ENCODE measurements at places on chromosomes 2 and 18.

GRCh38 chr2:85545780-85546240, 6.8 kb downstream of the MAT2A start:
- DNase-seq: no peak

DNA sequence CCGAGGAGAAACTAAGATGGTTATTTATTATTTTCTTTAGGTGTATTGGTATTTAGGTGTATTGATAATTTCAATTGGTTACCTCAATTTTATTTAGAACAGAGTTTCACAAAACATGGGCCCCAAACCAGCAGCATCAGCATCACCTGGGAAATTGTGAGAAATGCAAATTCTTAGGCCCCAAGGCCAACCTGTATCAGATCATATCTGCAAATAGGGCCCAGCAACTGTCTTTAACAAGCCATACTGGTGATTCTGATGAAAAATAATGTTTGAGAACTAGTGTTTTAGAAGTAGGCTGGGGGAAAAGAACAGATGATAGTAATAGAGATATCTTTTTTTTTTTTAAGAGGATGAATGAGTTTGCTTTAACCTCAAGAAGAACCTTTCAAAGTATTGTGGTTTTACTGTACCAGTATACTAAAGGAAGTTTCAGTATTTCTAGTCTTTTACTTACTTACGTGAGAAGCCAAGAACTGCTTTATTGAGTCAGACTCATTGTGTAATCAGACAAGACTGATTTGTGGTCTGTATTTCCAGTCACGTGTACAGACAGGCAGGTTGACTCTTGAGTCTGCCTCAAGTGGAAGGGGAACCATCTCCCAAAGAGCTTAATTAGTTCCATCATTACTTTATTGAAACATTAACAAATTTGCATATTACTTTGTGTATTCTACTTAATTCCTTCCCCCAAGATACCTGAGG, 60.4 kb upstream of the GAREM1 start:
- DNase-seq: peak; percentile 65

- no peak for DNase-seq
These were observed 35.7 kb upstream of the KYNU start for GRCh38 chr2:142841788-142842187.

GRCh38 chr2:234454433-234454832, 42.4 kb downstream of the ARL4C start:
- DNase-seq: no peak

DNA sequence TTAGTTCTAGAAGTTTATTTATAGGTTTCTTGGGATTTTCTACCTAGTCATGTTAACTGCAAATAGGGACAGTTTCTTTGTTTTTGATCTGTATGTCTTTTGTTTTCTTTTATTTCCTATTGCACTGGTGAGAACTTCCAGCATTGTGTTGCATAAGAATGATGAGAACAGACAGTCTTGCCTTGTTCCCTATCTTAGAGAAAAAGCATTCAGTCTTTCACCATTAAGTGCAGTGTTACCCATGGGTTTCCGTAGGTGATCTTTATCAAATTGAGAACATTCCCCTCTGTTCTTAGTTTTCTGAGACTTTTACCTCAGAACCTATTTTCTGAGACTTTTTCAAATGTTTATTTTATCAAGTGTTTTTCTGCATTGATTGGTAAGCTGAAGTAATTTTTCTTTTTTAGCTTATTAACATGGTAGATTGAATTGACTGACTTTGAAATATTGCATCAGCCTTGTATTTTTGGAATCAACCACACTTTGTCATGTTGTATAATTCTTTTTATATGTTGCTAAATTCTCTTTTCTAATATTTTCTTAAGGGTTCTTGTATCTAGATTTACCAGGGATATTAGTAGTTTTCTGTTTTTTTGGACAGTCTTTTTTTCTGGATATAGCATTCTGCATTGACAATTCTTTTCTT, 17.2 kb downstream of the MFSD6 start:
- DNase-seq: peak; percentile 58

- DNase-seq: no peak
These were observed 1455.5 kb upstream of the ZEB2 start for GRCh38 chr2:145975406-145975805.

- DNase-seq: no peak
These were observed 40.8 kb downstream of the ANKRD44 start for GRCh38 chr2:197269815-197270214.

DNA sequence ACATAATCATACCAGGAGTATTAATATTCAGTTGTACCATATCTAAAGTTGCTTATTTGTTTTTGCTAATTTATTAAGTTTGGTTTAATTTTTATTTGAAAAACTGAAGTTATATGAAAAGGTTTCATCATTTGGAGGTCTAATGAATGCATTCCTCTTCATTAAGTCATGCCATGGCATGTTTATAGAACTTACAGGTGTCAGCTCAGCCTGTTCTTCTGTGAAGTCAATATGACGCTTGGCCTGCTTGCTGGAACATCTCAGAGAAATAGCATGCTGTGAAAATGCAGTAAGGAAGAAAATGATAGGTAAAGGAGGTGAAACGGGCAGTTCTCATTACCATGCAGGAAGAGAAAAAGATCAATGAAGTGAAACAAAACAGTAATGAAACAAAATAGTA, 58.2 kb downstream of the RAPH1 start:
- no peak for DNase-seq

- DNase-seq: no peak
These were observed 52.2 kb upstream of the GPC1 start for GRCh38 chr2:240383099-240383758.

GRCh38 chr2:176790468-176790867, 422.1 kb upstream of the HNRNPA3 start:
- DNase-seq: no peak

DNA sequence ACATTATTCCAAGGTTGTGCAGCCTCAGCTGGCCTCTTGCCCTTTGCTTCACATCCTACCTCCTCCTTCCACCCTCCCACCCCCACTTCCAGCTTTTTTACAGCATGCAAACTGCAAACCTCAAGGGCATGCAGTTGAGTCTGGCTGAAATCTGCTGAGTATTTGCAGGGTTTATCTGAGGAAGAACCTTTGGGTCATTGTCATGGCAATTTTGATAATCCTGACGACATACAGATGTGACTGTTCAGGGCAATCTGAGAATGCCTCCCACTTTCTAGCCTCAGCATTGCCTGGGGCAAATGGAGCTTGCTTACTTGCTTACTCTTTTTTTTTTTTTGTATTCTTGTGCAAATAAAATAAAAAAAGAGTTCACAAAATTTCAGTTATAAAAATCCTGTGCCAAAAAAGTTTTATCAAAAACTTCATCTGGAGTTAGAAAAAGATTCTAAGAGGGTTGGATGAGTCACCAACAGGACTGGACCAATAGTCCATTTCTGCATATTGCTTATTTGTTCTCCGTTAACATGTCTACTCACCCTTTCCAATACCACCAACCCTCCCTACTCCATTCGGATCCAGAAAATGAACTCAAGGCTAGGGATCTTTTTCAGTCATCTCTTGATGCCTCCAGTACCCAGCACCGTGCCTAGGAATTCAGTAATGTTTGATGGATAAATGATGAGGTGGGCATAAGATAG, 23.6 kb upstream of the LHCGR start:
- no peak for DNase-seq

DNA sequence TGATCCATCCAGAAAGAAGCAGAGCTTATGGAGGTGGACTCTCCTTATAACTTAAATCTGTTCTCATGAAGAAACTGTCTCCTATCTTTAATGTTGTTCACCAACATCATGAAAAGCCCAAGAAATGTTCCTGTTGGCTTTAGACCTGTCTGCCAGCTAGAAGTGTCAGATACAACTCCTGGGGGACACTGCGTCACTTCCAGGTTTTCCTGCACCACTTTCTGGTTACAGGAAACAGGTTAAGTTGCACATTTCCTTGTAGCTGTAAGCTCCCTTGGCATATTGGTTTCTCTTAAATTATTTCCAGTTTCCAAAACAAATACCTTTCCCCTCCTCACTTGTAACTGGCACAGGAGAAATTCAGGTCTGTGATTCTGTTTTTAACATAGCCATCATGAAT, 2.9 kb downstream of the CEP68 start:
- DNase-seq: no peak

GRCh38 chr2:98516571-98516970, 71.9 kb downstream of the INPP4A start:
- DNase-seq: no peak

DNA sequence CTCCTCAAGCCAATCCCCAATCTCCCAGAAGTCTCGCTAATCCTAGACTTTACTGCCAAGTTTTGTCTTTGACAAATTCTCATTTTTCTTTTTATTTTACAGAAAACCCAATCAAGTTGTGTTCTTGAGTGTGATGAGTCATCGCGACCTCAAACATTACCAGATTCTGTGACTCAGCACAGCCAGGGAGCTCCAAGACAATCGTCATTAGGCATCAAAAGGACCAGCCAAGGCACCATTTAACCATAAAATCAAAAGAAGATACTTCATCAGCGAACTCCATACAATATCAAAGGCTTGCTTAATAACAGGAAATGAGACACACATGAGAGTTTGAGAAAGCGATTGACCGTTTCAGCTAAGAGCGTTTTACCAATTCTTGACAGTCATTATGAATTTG, 146.2 kb upstream of the AGAP1 start:
- peak; percentile 4 for DNase-seq

DNA sequence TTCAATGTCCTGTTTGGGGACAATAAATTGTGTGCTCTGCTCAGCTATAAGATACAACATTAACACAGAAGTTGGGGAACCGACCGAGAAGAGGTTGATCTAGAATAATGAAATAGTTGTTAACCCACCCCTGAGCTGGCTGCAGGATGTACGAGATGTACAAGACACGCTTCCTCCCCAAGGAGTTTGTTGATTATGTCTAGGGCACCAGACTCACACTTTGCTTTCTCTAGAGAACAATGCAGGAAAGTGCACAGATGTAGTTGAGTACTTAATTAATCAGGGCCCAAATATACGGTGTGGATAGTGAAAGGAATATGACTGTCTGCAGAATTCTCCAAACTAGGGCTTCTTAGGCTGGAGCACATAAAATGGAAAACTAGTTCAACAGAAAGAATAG, 415.2 kb upstream of the TNP1 start:
- DNase-seq: no peak

All from OCI-M1 (cell line).